Erythroblast (primary cell): ENCODE measurements at places on chromosomes 6 and 20.

GRCh38 chr20:38579219-38579910, 1.6 kb upstream of the ADIG start:
- no peak for DNase-seq

GRCh38 chr6:67952121-67952520, 683.0 kb upstream of the ADGRB3 start:
- no peak for DNase-seq

GRCh38 chr6:7750197-7750596, 24.3 kb downstream of the BMP6 start:
- no peak for DNase-seq

DNA sequence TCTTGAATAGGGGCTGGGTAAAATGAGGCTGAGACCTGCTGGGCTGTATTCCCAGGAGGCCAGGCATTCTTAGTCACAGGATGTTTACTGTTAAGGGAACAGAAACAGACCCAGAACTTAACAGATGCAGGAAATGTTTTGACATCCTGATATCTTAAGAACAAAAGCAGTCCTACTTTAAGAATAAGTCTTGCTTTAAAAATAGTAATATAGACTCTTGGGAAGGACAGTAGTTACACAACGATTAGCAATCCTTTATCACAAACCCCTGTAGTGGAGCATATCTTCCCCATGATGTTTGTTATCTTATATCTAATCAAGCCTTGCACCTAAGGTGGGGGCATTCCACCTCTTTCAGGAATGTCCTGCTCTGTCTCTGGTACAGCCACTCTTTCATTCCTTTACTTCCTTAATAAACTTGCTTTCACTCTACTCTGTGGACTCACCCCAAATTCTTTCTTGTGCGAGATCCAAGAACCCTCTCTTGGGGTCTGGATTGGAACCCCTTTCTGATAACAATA, 493.7 kb upstream of the SULF2 start:
- DNase-seq: no peak

DNA sequence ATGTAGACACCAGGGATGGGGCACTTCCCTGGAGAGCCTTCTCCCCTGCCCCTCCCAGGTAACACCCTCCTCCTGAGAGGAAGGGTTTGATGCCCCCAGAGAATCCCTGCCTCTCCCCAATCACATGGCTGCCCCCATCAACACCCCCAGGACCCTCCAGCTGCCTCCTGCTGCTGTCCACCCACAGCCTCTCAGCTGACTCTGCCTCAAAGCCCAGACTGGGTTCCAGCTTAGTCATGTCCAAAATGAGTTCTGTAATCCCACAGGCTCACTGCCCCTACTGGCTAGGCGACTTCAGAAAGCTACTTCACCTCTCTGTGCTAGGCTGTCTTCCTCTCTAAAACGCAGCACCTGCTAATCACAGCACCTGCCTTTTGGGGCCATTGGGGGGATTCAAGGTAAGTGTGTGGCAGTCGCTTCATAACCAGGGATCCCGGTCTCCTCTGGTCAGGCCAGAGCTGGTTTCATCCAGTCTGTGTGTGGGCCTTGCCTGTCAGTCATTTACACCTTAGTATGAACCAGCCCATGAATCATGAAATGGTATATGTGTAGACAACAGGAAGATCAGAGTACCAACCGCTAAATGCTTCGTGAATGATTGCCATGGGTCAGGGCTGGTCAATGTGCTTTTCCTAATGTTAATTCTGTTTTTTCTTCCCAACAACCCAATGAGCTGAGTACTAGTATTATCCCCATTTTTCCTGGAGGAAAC, 40.4 kb downstream of the TFEB start:
- no peak for DNase-seq

DNA sequence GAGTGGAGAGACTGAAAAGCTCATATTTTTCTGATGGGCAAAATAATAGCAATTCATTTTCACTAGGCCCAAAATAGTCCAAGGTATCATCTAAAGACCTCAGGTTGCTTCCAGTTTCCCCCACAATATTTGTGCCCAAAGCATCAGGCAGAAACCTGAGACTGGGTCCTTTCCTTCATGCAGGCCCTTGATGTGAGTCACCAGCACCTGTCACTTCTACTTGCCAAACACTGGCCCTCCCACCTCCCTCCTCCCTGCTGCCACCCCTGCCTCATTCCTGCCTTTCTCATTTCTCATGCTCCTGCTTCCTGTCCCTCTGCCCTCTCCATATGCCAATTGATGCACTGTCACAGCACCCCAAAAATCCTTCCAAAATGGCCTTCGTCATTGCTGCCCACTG, 230.4 kb upstream of the CST7 start:
- DNase-seq: no peak

DNA sequence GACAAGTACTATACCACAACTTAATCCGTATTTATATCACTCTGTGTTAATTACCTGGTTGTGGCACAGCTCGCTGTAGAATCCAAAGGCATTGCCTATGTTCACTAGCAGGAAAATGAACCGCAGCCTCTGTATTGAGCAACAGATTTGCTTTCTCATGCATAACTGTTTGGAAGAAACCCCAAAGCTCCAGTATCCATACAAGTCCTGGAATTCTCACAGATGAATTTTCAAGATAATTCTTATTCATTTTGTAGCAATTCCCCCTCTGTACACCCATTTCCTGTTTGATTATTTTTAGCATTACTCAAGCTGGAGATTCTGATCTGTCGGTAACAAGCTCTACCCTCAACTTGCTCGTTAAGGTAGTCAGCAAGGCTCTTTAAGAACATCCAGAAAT, 63.5 kb downstream of the STMND1 start:
- DNase-seq: no peak

DNA sequence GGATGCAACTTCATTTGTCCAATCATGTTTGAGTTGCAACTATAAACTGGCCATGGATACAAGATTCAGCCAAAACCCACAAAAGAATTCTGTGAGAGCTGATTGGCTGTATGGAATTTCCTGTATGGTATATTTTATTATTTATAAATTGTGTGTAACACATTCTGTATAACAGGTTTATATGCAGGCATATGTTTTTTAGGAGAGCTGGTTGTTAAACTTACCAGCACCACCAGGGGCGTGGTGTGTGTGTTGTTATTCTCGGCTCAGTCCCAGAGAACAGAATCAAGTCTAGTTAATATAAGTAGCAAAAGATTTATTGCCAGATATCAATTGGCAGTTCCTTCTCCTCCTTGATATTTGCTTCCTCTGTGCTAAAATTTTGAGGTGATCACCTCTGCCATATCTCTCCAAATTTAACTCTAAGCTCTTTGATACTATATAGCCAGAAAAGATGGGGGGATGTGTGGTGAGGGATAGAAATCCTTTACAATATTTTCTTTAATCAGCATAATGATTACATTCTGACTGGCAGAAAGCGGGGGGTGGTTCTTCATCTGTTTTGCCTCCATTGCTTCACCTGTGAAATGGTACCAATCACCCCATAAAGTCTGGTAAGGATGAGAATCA, 22.9 kb downstream of the CNBD2 start:
- DNase-seq: peak; percentile 13

DNA sequence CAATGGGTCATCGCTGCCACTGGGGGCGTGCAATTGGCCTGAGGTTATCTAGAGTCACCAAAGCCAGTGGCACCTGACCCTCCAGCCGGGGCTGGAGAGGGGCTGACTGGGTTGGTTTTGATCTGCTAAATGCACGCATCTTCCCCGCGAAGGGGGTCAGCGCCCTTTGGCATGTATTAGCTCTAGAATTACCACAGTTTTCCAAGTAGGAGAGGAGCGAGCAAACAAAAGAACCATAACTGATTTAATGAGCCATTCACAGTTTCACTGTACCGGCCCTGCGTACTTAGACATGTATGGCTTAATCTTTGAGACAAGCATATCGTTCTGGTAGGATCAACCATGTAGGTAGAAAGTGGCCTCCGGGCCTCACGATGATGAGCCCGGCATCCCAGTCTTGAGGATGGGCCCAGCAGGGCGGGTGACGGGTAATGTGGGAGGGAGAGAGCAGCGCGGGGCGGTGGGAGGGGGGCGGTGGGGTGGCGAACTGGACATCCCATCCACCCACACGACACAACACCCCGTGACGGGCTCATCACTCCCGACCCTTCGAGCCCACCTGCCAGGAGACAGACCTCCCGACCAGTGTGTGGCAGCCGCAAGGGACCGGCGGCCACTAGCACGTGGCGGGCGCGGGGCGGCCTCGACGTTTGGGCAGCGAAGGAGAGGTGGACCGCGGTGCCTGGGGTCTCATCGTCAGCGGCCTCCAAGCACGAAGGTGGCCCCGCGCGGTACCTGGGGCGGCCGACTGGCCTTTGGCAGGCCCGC, 1957.5 kb upstream of the DEFB115 start:
- DNase-seq: no peak

DNA sequence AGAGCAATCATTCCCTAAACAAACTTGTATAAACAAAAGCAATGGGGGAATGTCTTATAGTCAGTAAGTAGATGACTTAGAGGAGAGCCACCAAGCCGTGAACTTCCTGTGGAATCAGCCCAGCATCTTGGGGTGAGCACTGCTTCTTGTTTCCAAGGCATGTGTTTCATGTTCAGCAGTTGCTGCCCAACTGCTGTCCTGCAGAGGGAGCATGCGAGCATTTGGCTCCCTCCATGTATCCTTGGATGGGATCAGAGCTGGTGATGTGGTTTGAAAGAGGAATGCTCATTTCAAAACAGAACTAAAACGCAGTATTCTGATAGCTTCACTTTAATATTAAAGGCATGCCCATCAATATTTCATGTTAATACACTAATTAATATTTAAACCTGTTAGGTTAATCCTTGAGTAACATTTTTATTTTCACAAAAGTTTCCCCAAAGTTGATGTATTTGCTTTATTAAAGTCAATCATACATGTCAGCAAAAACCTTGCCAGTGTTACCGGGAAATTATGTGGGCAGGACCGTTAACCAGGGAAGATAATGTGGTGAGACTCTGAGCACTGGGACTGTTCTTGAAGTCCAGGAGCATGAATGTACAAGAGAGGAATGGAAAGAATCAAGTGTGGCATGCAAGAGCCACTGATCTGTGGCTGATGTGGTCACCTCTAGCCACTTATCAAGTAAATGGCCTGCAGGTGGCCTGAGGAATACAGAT, 172.1 kb upstream of the GGTLC1 start:
- peak; percentile 36 for DNase-seq

- DNase-seq: no peak
These were observed 75.4 kb downstream of the ELOVL5 start for GRCh38 chr6:53273370-53273769.

GRCh38 chr20:48180024-48180423, 394.7 kb upstream of the SULF2 start:
- DNase-seq: no peak

DNA sequence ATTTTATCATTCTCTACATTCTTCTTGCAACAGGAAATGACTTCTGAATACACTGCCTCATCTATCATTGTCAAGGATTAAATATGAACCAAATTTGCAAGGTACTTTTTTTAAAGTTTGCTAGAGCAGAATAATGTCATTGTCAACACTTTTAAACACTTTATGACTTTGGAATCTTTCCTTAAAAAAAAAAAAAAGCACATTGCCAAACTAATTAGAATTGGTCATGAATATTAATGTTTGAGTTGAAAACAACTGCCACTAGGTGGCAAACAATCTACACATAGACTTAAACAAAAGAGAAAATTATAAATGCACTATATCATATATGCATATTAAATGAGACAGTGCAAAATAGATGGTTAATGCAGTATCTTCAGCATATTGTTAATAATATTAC, 32.5 kb upstream of the TMEM244 start:
- DNase-seq: peak; percentile 59

- peak; percentile 31 for DNase-seq
These were observed 1.7 kb upstream of the TMEM74B start for GRCh38 chr20:1186367-1186991.

- no peak for DNase-seq
These were observed 18.1 kb downstream of the ACSS1 start for GRCh38 chr20:25039697-25040437.

DNA sequence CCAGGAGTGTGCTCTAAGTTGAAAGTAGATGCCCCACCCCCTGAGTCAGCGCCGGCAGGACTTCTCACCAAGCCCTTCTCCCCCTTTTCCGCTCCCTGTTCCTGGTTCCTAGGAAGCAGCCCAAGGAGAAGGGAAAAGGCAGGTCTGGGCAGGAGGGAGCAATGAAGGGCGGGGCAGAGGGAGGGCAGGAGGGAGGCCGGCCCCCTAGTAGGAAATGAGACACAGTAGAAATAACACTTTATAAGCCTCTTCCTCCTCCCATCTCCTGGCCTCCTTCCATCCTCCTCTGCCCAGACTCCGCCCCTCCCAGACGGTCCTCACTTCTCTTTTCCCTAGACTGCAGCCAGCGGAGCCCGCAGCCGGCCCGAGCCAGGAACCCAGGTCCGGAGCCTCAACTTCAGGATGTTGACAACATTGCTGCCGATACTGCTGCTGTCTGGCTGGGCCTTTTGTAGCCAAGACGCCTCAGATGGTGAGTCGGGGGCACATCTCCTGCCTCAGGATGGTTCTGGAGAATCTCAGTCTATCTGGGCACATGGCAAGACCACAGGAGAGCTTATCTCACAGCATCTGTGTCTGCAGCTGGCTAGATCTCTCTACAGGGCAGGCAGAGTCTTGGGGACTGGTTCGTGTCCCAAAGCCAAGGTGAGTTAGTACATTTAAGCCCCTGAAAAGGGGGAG, at the start of gene PROCR:
Gene PROCR (plus strand): TSS at position 320 of the 681 bp plus-strand sequence. CDS start 83 bp downstream, at position 403.
- peak; percentile 47 for DNase-seq

DNA sequence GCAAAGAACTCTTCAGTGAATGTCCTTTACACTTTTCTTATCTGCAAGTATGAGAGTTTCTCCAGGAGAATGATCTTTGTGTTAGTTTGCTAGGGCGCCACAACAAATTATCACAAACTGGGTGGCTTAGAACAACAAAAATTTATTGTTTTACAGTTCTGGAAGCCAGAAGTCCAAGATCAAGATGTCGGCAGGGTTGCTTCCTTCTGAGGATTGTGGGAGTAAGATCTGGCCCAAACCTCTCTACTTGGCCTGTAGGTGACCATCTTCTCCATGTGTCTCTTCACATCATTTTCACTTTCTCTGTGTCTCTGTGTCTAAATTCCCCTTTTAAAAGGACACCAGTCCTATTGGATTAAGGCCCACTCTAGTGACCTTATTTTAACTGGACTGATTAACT, 103.0 kb downstream of the ADTRP start:
- peak; percentile 3 for DNase-seq

DNA sequence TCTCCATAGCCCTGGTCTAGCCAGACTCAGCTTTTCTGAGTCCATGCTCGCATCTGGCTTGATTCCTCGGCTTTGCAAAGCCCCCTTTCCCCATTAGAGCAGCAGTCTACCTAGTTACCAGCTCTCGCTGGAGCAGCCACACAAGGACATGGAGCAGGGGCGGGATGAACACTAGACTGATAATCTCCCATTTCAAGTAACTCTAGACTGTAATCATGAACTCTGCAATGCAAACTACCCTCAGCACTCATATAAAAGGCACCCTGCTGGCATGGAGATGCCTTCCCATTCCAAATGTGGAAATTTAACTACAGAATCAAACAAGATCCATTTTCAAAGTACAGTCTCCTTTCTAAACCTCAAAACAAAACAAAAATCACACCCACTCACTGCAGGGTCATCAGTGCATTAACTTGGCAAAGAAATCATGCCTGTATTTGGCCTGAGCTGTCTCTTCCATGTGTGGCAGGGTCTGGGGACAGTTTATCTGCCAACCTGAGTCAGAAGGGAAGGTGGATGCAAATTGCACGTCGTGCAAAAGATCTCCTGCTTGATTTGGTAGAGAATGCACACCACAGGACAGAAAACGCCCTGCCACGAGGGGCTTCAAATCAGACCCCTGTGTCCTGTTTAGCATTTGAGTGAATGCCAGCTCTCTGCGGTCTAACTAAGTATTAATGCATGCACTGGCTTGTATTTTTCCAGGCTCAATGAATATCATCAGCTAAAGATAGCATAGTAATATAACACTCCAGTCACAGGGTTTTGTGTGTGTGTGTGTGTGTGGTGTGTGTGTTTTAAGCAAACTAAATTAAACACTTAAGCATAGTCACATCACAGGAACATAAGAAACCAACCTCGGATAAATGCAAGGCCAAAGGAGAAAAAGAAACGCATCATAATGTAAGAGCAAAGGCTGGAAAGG, 85.3 kb downstream of the MYLK4 start:
- no peak for DNase-seq
